ENCODE measurements at places on chromosomes 7 and 10. TPM values are rescaled to one million over a fixed set of nuclear protein-coding genes. Genes with fewer than 3 reads are reported as not detected.

- DNase-seq = no peak
These were observed 9.6 kb upstream of the VIPR2 start for GRCh38 chr7:159154243-159154642.

DNA sequence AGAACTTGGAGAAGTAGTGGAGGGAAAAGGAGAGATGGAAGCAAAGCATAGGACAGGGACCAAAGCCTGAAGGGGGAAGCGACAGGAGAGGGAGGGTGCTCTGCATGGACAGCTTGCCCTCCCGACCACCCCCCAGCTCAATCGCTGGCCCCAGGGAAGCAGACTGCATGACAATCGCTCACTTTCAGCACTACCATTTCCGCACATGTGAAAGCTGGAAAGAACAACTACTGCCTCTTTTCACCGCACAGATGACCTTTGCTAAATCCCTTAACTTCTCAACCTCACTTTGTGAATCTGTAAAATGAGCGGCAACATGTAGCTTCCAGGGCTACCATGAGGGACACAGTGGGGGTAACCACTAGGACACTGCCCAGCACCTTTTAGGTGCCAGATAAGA is 17.1 kb downstream of the VOPP1 start:
- DNase-seq = no peak

- DNase-seq = no peak
These were observed 541 bp downstream of the ELMO1 start for GRCh38 chr7:37448011-37448635.

DNA sequence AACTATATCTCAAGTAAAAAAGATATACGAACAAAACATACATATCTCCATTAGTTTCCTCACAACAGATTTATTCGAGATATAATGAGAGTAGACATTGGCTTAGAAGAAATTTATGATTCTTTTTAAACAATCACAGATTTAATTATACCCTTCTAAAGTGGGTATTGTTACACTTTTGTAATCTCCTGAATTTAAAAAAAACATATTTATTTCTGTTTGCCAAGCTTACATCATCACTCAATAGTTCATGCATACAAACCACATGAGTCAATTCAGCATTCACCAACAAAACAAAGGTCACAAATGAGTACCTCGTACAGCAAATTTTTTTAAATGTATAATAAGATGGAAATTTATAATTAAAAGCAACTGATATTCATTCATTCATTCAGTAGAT is 17.6 kb downstream of the LRRN3 start:
- DNase-seq = no peak

- DNase-seq = no peak
These were observed 19.0 kb downstream of the AGR2 start for GRCh38 chr7:16785846-16786245.

DNA sequence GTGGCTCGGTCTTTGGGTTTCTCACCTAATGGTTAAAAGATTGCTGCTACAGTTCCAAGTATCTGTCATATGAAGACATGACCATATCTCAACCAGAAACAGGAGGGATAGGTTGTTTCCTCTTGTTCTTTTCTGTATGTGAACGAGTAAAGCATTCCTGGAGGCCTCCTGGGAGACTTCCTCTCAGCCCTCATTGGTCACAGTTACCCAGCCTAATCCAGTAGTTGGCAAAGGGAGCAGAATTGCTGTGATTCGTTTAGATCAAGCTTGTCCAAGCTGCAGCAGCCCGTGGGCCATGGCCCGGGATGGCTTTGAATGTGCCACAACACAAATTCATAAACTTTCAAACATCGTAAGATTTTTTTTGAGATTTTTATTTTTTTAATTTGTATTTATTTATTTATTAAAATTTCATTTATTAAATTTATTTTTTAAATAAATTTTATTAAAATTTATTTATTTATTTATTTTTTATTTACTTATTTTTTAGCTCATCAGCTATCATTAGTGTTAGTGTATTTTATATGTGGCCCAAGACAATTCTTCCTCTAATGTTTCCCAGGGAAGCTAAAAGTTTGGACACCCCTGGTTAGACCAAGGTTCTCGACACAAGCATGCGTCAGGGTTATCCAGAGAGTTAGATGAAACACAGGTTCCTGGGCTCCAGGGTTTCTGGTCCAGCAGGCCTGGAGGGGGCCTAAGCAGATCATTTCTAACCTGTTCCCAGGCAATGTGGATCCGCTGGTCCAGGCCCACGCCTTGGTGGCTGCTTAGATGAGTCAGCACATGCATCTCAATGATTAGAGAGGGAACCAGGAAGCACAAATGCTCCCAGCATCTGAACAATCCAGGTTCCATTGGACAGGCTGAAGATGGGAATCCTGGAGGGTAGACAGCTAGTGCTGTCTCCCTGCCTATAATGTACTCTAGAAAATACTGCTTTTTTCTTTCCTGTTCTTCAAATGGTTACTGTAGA is 25.6 kb downstream of the CDC123 start:
- no peak for DNase-seq

- DNase-seq = no peak
These were observed 81.8 kb downstream of the SGMS1 start for GRCh38 chr10:50541921-50542320.

- DNase-seq = no peak
These were observed 59.1 kb upstream of the PPP2R2D start for GRCh38 chr10:131841661-131842139.

GRCh38 chr7:55271069-55271626 is 94.0 kb upstream of the LANCL2 start:
- DNase-seq = no peak

DNA sequence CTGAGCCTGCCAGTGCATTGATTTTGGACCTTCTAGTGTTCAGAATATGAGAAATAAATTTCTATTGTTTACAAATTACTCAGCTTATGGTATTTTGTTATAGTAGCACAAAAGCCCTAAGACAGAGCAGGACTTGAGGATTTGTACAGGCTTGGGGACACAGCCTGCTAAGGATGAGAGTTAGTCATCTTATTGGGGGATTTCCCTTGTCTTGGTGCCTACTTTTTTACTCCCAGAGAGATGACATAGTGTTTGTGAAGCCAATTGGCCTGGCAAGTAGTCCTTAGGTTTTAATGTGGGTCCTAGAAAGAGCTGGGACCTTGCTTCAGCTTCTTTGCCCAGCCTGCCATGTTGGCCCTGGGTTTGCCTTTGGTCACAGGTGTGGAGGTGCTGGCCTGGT is 364.0 kb downstream of the REEP3 start:
- DNase-seq = no peak

GRCh38 chr10:71748671-71749191 is 24.6 kb downstream of the VSIR start:
- no peak for DNase-seq

GRCh38 chr7:98733036-98733435 is 116.0 kb downstream of the NPTX2 start:
- no peak for DNase-seq

- DNase-seq = no peak
These were observed 4.4 kb upstream of the HOXA11 start for GRCh38 chr7:27189295-27189996.

DNA sequence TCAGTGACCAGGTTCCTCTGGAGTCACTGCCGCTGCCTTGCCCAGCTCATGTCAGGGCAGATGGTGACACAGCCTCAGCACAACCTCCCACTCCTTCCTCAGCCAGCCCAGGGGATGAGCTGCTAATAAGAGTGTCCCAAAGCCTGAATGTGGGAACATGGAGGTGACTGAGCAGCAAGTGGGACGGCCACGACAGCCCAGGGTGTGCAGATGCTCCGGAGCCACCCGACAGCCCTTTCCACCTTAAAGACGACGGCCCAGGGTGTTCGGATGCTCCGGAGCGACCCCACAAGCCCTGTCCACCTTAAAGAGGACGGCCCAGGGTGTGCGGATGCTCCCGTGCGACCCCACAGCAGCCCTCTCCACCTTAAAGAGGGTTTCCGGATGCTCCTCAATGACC is 89.2 kb downstream of the DIP2C start:
- no peak for DNase-seq

DNA sequence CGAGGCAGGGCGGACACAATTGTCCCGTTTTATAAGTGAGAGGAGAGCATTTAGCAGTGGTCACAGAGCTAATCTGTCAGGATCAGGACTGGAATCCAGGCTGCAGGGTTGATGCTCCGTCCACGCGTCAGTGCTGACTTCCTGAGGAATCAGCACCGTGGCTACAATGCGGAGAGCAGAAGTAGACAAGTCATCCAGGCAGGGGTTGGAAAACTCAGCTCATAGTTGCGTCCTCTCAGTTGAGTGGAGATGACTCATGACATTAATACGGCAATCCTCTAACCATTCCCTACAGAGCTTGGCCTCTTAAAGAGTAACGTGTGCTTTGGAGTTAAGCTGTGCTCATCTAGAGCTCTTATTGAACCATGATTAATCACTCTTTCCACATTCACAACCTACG is 17.1 kb upstream of the HTR5A start:
- DNase-seq = no peak

DNA sequence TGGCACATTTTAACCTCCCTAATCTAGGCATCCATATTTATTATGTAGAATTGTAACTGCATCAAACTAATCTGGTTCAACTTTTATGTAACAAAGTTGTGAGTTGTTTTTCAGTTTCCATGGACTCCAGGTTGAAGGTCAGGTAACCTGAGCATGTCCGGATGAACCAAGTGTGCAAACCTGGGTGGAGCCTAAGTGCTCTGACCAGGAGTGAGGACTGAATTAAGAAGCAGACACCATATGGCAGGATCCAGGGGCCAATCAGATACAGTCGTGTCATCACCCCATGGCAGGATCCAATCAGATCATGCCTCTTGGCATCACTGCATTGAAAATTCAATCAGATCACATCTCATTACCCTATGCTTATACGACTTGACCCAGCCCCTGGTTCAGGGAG is 41.2 kb upstream of the PHYHIPL start:
- no peak for DNase-seq

GSDME gene
- polyA plus RNA-seq = 14.6 TPM

INMT gene
- polyA plus RNA-seq = 2.8 TPM

CDK14 gene
- 38.5 TPM for polyA plus RNA-seq

EBLN1 gene
- polyA plus RNA-seq = not detected

GALNT17 gene
- 3.6 TPM for polyA plus RNA-seq

PPIA gene
- polyA plus RNA-seq = 1,394 TPM

PAPOLB gene
- 0.10 TPM for polyA plus RNA-seq
